ENCODE measurements at places on chromosomes 5 and 9. TPM values are rescaled to one million over a fixed set of nuclear protein-coding genes. Genes with fewer than 3 reads are reported as not detected.

- DNase-seq: no peak
Observed at GRCh38 chr5:23440703-23441102, 66.7 kb upstream of the PRDM9 start.

Gene SLC44A1
- total RNA-seq: 22.5 TPM

DNA sequence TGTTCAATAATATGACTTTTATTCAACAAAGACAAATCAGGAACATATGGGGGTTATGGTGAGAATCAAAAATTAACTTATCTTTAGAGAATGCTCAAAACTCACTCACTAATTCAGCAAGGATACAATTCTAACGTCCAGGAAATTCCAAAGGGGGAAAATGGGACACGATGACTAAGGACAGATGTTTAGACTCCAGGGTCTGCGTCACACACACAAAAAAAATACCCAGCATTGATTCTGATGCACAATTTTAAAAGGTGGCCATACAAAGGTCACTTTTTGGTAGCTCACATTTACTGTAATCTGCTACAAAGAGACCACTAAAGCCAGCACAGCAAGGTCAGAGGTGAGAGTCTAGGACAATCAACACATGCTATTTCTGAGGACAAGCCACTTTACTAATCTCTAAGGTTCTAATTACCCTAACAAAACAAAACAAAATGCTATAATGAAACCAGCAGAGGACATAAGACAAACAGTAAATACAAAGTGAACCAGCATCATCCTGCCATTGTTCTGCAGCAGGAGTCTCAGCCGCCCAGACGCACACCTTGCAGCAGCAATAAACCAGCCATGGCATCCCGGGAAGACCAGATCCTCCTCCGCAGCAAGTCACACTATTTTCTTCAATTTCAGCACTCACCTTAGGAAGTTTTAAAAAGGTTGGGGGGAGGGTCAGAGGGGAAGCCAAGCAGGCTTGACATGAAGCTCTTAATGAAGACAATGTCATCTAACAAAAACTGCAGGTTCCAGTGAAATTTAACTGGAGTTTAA, 57.8 kb downstream of the TTC39B start:
- DNase-seq: peak; percentile 76

DNA sequence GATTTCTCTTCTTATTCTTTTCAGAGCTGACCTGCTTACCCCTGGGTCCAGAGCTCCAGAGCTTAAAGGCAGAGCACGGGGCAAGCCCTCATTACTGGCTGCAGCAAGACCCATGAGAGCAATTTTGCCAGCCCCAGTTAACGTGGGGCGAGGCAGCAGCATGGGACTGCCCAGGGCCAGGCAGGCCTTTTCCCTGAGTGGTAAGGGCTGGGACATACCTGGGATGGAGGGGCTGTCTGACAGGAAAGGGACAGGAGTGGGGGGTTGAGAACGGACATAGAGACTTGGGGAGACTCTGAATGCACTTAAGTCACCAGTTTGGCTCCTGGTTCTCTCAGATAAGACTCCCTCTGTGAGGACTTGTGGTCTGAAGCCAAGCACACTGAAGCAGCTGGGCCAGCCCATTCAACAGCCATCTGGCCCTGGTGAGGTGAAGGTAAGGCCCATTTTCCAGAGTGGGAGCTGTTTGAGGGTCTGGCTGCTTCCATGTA, 26.2 kb downstream of the HMGXB3 start:
- DNase-seq: no peak

- no peak for DNase-seq
Observed at GRCh38 chr9:15824310-15824709, 271.5 kb downstream of the CCDC171 start.

GRCh38 chr5:95838001-95838520, 15.5 kb upstream of the GLRX start:
- no peak for DNase-seq

DNA sequence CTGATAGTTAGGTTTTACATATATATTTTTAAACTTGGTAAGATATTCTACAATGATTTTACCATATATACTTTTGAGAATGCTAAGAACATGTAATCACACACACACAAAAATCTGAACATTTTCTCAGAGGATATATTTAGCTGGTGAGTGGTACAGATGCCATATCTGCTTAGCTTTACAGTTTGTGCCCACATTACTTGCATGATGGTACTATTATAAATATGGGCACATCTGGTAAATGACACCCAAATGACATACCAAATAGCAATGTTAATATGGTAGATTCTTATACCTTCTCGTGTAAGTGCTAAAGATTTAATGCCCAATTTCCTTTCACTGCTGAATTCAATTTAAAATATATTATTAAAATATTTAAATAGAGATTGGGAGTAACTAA, 56.6 kb downstream of the LSM11 start:
- DNase-seq: no peak

DNA sequence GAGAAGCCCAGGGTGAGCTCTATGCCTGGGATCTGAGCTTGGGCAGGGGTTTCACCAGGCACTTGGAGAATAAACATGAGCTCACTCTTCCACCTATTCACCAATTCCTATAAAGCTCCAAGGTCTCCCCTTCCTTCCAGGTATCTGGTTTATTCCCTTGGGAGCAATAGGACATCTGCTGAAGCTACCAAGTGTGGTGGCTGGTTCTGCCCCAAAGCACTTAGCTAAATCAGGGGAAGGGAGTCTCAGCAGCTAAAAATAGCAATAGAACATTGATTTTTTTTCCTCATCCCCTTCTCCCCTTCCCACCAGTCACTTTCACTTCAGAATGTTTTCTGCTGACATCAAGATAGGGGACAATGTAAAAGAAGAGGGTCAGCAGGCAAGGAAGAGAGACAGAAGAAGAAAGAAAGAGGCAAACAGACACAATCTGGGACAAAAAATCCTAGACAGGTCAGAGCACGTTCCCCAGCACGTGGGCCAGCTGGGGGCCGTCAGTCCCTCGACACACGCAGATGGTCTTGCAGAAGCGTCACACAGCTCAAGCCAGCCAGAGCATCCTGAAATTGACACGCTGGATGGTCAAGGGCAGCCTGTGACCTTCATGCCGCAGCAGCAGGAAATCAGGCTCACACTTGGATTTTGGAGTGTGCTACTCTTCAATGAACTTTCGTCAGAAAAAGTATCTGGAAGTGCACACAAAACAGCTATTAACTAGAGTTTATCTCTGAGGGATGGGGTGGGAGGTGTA, 176.0 kb downstream of the ZNF608 start:
- DNase-seq: no peak

Gene TMEM267
- 21.2 TPM for total RNA-seq

Gene ACSL6
- not detected for total RNA-seq

DNA sequence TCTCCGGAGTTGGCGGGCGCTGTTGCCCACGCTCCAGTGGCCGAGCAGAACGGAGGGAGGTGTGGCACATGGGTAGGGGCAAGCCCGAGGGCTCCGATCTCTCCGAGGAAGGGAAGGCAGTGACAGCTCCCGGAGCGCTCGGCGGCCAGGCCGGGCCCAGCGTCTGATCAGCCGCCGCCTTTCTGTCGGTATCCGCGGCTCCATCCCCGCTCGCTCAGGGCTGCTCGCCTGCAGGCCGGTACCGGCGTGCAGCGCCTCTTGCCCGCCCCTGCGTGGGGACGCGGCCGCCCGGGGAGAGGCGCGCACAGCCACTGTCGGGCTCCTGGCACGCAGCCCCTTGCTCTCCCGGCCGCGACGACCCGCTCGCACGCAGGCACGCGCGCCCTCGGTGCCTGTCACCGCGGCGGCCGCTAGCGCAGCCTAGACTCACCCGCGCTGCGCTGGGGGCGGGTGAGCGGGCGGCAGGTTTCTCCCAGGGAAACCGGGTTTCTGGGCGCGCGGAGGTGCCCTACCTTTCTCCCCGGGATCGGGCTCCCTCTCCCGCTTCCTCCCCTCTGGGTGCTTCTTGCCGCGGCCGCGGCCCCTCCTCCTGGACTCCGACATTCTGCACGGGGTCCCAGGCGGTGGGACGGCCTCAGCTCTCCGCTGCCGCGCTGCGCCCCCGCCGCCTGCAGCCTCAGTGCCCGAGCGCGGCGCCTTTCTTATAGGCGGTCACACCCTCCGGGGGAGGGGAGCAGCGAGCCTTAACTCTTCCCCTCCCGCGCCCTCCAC, 108.4 kb downstream of the PSD2 start:
- no peak for DNase-seq

DNA sequence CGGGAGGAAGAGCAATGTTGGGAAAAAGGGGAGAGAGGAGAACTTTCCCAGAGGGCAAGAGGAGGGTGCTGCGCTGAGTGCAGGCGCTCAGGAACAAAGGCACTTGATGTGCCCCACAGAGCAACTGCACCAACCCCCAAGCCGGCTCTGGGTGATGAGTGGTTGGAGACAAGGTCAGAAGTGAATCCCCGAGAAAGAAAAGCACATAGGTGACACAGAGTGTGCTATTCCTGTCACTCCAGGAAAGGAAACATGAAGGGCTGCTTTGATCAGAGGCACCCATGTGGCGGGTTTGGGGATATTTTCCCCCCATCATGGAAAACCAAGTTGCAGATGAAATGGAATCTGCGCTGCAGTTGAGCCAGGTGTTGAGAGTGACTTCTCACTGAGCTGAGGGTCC, 20.7 kb upstream of the SLC25A48 start:
- DNase-seq: no peak

GRCh38 chr5:150422075-150422474, 9.4 kb upstream of the CD74 start:
- no peak for DNase-seq

GRCh38 chr5:160643616-160644240, 208.3 kb downstream of the ATP10B start:
- no peak for DNase-seq

- no peak for DNase-seq
Observed at GRCh38 chr5:126376443-126376842, 46.8 kb upstream of the GRAMD2B start.

GRCh38 chr5:7209658-7210057, 186.3 kb upstream of the ADCY2 start:
- no peak for DNase-seq

Gene HCN1
- under 0.01 TPM for total RNA-seq

DNA sequence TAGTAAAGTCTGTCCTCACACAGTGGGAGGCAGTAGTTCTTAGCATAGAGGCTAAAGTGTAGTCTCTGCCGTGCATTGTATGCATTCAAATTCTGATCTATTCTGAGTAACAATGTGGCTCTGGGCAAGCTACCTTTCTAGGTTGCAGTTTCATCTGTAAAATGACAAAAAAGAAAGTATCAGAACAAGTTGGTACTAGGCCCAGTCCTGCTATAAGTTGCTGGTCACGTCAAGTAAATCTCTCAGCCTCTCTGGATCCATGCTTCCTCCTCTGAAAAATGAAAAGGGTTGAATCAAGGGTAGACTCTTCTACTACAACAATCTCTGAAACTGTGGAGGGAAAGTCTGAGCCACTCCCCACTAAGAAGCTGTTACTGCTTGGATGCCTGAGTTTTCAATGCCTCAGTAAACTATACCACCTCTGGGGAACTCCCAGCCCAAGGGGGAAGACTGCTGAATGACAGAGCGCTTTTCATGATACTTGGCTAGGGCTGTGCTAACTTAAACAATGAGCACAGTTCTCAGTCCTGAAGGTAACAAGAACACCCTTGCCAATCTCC, 34.5 kb upstream of the SPARC start:
- no peak for DNase-seq

DNA sequence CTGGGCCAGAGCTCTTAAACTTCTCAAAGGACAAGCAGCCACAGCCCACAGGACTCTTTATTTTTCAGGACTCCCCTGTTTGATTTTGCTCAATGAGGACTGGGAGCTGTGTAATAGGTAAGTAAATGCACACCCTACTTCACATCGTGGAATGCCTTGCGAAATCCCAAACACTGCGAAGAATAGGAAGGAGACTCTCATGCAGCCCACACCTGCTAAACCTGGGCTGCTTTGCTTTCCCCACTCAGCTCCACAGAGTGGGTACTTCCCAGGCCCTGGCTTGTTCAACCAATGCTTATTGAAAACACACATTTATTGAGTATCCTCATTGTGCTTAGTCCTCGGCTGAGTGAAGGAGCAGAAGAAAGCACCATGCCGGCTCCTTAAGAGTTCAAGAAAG, 103.3 kb upstream of the FSTL4 start:
- no peak for DNase-seq

- no peak for DNase-seq
Observed at GRCh38 chr5:151158287-151158661, 695 bp upstream of the ANXA6 start.

DNA sequence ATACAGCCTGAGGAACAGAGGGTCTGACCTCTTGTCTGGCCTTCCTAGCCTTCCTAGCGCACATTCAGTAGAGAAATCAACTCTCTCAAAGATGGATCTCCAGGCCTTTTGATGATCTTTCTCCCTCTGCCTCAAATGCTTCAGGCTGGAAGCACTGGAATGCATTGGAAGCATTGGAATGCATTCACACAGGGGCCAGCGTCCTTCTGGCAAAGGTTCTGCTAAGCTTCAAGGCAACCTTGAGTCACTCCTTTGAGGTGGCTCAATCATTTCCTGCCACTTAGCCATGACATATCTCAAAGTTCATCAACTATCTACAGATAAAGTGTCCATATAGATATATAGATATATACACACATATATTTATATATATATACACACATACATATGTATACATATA, 42.9 kb downstream of the OR2K2 start:
- peak; percentile 29 for DNase-seq

Gene GFPT2
- 28.9 TPM for total RNA-seq

DNA sequence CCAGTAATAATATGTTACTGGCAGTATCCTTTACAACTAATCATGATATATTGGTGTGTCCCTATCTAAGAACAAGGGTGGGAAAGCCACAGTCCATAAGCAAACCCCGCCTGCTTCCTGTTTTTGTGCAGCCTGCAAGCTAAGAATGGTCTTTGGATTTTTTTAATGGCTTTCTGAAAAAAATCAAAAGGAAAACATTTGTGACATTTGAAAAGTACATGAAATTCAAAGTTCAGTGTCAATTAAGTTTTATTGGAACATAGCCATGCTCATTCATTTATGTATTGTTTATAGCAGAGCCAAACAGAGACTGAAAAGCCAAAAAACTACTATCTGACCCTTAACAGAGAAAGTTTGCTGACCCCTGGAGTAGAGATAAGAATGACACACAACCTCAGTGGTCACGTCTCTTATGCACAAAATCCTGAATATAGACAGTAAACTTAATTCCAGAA, 12.8 kb upstream of the TMEM245 start:
- no peak for DNase-seq

Gene HAVCR1
- not detected for total RNA-seq

DNA sequence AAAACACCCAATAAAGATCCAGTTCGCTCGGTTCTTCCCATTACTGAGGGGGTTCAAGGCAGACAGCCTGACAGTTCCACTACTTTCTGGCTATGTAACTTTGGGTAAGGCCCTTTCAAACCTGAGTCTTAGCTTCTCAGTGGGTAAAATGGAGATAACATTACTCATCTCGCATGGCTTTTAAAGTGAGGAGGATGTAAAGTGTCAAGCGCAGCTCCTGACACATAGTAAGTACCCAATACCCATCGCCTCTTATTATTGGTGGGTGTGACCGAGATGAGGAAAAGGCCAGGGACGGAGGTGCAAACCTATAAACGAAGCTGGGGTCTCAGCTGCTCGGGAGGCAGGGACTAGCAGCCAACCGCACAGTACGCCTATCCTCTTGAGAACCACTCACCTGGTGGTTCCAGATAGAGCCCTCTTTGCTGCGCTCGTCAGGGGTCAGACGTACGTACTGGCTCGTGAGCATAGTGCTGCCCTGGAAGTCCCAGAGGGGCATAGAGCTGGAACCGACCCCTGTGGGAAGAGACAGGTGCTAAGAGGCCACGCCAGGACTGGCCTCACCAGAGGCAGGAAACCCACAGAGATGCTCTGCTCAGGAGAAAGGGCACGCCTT, 584 bp downstream of the LMAN2 start:
- DNase-seq: no peak
